ENCODE measurements at places on chromosomes 16 and 17. TPM values are rescaled to one million over a fixed set of nuclear protein-coding genes. Genes with fewer than 3 reads are reported as not detected.
A peak's percentile ranks its signal among the peaks of the same experiment; 100 is the strongest.

DNA sequence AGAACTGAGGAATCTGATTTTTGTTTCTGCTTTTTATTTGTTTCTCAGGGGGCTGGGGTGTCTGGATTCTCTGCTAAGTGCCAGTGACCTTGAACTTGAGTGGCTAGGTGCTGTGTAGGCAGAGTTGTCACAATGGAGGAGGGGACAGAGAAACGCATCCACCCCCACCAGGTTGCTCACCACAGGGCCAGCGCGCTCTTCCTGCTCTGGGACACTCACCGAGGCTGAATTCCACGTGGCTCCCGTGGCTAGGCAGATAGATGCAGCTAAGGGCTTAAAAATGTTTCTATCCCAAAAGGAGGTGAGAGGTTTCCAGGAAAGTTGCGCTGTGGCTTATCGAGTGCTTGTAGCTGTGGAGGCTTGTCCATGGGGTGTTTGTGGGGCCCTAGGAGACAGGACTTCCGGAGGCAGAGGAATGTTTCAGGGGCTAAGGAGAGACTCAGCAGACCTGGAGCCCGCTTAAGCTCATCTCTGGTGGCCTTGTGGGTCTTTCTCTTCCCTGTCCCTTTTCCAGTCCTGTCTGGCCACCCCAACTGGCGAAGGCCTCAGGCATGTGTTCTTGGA, 36.8 kb downstream of the ADCY7 start:
- peak; percentile 57 for DNase-seq

DNA sequence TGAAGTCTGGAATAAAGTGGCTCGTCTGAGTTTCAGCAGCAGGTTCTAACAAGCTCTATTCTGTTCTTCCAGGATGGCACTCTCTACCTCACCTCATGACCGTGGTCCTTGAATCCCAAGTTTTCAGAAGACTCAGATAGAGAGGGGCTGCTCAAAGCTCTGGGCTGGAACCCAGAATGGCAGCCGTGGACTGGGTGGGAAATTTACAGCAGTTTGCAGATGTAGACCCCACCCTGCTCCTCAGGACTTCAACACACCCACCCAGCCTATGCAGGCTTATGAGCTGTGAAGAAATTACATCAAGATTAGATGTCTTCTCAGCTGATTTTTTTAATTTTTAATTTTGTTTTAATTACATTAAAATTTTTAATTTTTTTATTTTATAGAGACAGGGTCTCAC, 59.4 kb downstream of the METRNL start:
- DNase-seq, result no peak

GRCh38 chr17:4947010-4947410, 1.3 kb downstream of the PFN1 start:
- no peak for DNase-seq

DNA sequence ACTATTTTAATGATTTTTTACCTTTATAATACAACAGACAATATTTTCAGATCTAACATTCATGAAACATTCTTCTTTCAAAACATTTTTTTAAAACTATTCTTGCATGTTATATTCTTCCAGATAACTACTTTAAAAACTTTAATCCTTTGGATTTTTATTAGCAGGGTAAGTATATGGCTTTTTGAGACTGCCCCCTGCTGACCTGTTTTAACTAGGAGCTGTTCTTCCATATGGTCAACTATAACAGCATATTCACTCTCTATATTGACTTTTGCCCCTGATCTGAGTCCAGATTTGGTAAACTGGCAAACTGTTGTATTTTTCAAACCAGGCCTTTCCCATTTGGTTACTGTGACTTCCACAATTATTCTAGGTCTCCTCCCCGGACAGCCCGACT, 16.5 kb downstream of the ZNF18 start:
- DNase-seq, result no peak

DNA sequence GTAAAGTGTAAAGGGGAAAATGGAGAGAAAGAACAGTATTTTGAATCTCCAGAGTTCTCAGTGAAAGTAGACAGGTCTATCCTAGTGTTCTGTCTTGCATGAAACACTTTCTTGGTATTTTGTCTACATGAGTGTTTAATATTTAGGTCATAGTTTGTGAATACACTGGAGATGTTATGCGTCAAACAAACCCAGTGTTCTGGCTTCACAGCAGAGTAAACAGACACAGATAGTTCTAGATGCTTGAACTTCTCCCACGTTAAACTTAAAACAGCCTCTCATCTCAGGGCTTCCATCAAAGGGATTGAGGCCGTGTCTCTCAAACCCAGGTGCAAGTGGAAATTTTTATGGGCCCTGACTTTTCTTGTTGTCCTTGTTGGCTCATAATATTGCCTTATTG, 48.3 kb downstream of the RBFOX1 start:
- no peak for DNase-seq

DNA sequence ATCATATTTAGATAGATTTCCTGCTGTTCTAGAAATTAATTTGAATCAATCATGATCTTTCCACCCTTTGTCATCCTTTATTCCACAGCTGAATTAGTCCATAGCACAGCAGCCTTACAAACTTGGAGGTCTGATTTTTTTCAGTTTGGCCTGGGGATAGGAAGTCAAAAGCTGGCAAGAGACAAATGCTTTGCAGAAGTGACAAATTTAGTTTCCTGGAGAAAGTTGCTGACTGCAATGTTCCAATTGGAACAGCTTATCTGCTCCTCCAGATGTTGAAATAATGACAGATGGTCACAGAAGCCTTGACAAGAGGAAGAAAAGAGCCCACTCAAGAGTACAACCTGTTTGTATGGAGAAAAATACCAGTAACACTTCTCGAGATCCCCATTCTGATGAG, 1276.1 kb upstream of the CDH8 start:
- no peak for DNase-seq

- no peak for DNase-seq
Observed at GRCh38 chr17:76499267-76499667, 2.0 kb downstream of the RHBDF2 start.

Gene GAS2L2
- polyA plus RNA-seq, result 0.02 TPM

Gene CBLN1
- not detected for polyA plus RNA-seq
